ENCODE measurements at places on chromosomes 1 and 21.

- DNase-seq: no peak
Measured at GRCh38 chr1:156553860-156554485, 18.4 kb downstream of the IQGAP3 start.

DNA sequence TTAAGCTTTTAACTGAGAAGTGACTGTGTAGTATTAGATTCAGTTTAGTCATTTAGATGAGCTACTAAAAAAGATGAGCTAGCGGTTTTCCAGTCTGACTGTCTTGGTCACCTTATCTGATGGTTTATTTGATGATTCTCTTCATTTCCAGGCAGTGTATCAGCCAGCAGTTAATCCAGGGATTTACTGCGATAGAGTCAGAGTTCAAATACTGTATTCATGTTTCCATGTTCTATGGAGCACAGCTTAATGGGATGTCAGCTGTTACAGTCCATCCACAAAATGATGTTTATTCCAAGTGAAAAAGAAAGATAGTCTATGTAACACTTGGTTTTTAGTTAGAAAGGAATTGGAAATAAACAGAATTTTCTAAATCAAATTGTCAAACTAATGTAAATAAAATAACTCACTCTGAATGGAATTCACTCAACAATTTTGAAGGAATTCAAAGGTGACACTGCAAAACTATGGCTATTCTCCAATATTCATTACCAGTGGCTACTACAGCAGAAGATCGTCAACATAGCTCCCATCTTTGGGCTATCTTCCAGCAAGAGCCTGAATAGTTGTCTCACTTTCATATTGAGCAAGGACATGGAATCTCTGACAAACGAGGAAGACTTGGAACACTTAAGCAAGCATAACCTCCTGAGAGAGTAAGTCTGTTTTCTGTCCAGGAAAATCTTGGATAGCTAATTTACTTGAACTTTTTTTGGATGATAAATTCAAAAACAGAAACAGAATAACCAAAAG, 54.6 kb upstream of the DPT start:
- DNase-seq: no peak

- DNase-seq: no peak
Measured at GRCh38 chr1:203058676-203058935, 27.2 kb downstream of the MYOG start.

GRCh38 chr21:26227130-26227529, 56.6 kb upstream of the APP start:
- DNase-seq: no peak

DNA sequence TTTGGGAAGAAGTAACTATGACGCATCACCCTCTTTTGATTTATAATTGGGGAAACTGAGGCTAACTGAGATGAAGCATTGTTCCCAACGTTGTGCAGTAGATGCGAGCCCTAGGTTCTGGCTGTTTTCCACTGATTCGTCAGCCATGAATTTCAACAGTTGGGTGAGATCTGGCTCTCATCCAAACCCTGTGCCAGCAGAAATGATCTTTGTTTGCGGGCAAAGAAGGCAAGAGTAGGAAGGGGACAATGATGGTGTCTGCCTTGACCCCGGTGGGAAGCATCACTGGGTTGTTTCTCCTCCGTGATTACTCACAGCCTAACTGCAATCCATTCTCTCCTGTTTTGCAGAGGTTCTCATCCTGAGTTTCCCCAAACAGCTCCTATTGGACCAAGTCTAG, 142.3 kb downstream of the MIS18A start:
- DNase-seq: no peak

DNA sequence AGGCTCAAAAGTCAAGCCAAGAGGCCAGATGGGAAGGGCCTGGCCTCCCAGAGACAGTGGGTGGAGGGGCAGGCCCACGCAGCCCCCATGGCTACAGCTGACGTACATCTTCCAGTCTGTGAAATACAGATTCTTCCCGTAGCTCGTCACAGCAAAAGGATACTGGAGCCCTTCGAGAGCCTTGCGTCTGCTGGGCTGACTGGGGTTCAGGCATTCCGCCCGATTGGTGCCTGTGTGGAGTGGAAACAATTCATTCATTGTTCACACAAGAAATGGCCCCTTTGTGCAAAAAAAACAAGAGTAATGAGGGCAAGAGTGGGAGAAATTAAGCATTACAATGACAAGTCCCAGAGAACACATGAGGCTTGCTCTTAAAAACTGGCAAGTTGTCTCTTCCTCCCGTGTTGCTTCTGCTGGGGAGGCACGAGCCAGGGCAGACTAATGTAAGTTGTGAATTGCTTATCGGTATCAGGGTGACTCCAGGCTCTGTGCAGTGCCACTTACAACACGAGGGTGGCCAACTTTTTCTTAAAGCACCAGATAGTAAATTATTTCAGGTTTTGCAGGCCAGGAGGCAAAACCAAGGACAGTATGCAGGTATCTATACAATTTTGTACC, 85.1 kb downstream of the NID1 start:
- DNase-seq: no peak

GRCh38 chr1:215241451-215241850, 158.9 kb downstream of the KCNK2 start:
- no peak for DNase-seq

- DNase-seq: peak; percentile 26
Measured at GRCh38 chr1:111399792-111400610, 27.5 kb downstream of the OVGP1 start.

- DNase-seq: no peak
Measured at GRCh38 chr1:26359981-26360806, 6.3 kb upstream of the CRYBG2 start.

DNA sequence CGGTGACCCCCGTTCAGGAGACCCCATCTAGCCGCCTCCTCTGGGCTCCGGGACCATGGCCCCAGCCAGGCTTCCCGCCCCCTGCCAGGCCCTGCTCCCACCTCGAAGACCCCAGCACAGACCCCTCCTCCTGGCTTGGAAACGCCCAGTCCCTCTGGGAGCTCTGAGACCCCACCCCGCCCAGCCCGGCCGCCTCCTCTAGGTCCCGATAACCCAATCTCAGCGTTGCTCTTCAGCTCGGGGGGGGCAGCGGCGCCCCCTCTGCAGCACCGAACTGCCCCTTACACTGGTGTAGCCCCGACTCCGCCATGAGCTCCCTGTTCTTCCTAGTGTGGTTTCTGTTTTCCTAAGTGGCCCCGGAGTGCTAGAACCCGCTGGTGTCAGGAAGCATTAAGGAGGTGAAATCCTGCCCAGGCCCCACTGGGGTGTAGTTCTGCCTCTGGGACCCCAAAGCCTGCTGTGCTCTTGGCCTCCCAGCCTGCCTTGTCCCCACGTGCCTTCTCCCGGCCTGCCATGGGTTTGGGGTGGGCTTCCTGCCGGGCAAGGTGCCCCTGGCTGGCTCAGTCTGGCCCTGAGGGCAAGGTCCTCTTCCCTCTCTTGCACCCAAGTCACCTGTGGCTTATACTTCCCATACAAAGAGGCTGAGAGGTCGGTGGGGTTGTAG, 10.7 kb upstream of the MMEL1 start:
- no peak for DNase-seq

- DNase-seq: no peak
Measured at GRCh38 chr21:14766241-14766640, 220.1 kb upstream of the SAMSN1 start.

DNA sequence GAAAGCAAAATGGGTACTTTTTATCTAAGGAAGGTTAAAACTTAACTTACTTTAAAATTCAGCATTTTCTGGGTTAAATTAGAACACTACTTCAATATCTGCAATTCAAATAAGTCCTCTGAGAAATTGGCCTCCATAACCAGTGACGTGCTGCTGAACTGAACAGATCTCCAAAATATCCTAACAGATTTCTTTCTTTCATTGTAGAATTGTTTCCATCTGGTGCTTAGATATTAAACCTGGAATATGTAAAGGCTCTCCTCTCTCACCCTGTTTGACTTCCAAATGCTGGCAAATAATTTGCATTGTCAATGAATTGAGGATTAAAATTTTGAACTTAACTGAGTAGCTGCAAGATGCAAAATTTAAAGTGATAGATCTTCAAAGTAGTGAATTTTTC, 316.9 kb upstream of the CXADR start:
- no peak for DNase-seq

- no peak for DNase-seq
Measured at GRCh38 chr1:230458509-230458908, 32.4 kb upstream of the PGBD5 start.

DNA sequence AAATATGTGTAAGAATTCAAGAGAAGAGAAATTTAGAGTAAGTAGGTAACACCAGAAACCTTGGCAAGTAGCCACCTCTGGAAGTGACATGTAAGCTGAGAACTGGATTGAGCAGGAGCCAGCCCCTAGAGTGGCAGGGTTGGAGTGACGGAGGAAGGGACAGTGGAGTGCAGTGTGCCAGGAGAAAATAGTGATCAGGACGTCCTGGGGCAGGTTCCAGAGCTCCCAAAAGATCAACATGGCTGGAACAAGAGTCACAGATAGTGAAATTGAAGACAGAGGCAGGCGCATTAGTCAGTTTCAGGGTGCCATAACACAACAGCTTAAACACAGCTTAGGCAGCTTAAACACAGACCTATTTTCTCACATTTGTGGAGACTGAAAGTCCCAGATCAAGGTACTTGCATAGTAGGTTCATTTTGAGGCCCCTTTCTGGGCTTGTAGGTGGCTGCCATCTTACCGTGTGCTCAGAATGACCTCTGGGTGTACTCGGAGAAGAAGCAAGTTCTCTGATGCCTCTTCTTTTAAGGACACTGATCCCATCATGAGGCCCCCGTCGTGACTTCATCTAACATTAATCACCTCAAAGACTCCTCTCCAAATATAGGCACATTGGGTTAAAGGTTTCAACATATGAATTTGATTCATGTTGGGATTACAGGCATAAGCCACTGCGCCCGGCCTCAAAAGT, 37.2 kb downstream of the GNPAT start:
- DNase-seq: no peak

- DNase-seq: no peak
Measured at GRCh38 chr1:218436346-218436745, 91.2 kb downstream of the TGFB2 start.

GRCh38 chr1:37032660-37033354, 1.5 kb downstream of the GRIK3 start:
- no peak for DNase-seq

DNA sequence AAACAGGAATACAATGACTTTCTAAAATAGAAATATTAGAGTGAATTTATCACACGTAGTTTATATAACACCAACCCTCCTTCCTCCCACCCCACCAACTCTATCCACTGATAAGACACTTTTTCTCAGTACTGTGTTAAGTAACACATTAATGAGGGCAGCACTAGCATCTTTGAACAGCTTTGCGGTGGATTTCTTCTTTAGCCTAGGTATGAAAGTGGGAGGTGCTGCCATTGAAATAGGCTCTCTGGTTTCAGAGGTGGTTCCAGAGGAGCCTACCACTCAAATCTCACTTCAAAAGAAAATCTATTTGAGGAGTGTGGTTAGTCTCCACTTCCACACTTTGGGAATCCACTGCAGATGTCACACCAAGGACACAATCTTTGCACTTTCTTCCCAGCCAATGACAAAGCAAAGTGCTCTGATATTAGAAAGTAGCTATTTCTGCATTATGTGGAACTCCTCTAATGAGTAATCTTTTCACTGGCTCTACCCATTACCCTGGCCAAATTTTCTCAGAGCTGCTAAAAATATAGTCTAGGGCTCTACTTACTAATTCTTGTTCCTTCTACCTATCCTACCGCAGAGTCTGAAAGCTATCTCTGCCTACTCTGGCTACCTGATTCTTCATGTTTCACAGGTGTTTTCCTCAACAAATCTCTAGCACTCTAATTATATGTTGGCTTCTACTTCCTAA, 1667.8 kb downstream of the MRPL39 start:
- DNase-seq: no peak

DNA sequence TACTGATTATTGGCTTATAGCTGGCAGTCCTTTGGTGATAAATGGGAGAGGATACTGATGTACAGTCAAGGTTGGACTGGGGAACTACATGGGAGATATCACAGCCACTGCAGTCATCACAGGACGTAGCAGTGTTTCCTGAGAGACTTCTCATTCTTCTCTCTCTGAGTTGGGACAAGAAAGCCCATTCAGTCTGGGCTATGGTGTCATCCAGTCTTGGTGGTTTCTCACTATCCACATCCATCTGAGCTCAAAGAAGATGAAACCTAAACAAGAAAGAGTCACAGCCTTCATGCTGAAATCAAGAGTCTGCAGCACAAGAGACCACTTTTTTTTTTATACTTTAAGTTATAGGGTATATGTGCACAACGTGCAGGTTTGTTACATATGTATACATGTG, 12.8 kb upstream of the CD53 start:
- DNase-seq: no peak

DNA sequence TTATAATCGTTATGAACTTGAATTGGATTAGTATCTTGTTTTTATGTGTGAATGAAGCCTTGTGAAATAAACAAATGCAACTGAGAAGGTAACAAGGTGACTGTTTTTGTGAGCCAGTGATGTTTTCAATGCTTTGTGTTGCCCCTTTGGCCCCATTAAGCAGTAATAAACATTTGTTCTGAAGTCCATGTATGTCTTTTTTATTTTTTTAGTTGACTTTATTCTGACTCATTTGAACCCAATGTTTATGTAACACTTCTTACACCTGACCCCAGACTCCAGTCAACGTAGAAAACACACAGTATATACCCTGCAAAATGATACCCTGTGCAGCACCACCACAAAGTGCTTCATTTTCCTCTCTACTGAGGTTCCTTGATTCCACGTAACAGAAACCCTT, 4.6 kb upstream of the CACYBP start:
- no peak for DNase-seq

GRCh38 chr1:181794332-181794731, 267.2 kb downstream of the ZNF648 start:
- DNase-seq: no peak

GRCh38 chr1:41474490-41475271, 9.8 kb downstream of the EDN2 start:
- no peak for DNase-seq

DNA sequence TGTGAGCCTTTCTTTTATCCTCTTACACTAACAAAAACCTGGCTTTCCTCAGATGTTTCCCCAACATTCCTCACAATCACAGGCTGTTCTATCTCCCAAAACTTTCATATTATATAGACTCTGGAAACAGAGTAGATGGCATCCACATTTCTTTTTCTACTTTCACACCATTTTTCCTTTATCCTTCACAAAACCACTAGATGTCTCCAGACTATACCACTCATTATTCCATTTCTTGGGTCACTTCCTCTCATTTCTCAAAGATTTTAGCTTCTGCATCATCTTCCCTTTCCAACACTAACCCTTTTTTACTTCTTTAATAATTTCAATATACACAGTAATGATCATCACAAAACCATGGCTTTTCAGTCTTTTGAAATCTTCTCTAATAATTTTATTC, 286.0 kb upstream of the DEPDC1 start:
- DNase-seq: no peak

DNA sequence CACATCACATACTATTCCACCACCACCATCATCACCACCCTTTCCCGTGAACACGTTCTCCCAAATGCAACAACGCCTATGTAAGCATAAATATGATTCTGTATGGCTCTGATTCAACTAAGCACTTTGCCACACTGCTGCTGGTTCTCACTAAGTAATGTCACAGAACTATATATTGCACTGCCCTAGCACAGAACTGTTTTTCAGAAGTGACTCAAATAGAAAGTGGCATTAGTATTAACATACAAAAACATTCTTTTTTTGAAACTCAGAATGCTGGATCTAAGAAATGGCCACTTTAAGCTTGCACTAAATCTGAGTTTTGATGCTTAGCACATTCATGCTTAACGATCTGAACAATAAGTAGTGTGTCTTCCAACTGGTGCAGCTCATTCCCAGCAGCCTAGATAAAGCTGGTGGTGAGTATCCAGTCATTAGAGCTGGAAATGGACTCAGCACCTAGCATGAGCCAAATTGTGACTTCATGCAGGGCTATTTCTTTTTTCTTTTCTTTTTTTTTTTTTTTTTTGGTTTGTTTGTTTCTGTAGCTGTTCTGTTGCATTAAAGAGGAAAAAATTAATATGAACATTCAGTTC, 46.2 kb upstream of the ZC3H11B start:
- peak; percentile 69 for DNase-seq

All from astrocyte of the cerebellum (primary cell).